Activated CD4-positive, alpha-beta memory T cell treated with anti-CD3 and anti-CD28 coated beads for 36 hours (primary cell): ENCODE measurements at places on chromosomes 13 and 19. TPM values are rescaled to one million over a fixed set of nuclear protein-coding genes. Genes with fewer than 3 reads are reported as not detected.

- DNase-seq: no peak
These were observed 28.2 kb downstream of the TNFRSF19 start for GRCh38 chr13:23598369-23598768.

GRCh38 chr19:41784743-41785142, 11.6 kb upstream of the CEACAM3 start:
- DNase-seq: no peak

DNA sequence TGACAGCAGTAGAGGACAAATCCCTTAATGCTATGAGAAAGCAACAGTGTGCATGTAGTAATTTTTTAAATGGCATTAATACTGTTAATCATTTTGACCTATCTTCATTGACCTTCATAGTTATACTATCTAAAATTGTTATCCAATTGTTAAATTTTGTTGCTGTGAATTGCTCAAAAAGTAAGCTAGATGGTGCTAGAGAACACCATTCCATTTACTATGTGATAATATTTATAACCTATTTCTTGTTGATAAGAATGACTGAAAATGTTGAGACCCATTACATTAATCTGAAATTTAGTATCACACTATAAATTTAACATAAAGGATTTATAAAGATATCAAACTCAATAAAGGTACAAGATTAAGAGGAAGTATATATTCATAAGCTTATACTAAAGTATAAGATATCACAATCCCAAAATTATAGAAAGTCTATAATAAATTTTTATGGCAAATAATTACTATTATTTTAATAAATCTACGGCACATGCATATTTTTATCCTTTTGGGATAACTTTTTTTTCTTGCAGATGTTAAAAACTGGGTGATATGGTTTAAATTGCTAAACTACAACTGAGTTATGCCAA, 1573.3 kb downstream of the PCDH9 start:
- no peak for DNase-seq

DNA sequence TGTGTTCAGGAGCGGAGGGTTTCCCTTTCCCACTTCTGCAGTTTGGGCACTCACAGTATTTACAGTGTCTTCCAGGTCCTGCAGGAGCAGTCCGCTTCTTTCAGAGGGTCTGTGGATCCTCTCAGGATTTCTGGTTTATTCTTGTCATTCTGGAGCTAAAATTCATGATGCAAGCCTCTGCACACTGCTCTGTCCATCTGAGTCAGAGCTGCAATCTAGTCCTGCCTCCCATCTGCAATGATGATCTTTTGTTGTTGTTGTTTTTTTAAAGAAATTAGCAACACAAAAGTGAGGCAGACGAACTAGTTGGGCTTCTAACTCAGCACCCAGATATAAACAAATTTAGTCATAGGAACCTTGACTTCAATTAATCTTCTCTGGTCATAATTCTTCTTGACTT, 86.5 kb downstream of the DLEU7 start:
- no peak for DNase-seq

Gene FFAR2
- not detected for total RNA-seq

Gene STOML3
- total RNA-seq: not detected

Gene ZNF175
- total RNA-seq: 7.9 TPM

Gene ADGRE3
- total RNA-seq: not detected

Gene IZUMO2
- total RNA-seq: not detected

Gene SMIM24
- total RNA-seq: not detected
